ENCODE measurements at places on chromosomes 1 and 21.

- DNase-seq = peak; percentile 49
Observed at GRCh38 chr1:1959840-1960479, 40.9 kb upstream of the TMEM52 start.

DNA sequence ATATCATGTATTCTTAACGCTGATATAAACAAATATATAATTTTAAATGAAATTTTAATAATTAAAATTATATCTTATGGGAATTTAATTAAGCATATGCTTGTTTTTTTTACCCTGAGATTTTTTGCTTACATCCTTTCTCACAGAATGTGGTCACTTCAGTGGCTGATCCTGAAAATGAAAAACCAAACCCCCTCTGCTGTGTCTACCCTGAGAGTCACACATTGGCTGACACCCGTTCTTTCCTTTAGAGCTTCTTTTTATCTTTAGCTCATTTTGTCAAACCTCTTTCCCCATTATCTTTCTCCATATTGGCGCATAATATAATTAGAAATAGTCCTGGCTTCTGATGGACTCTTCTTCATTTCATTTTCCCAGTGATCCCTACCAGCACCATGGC, 10.8 kb upstream of the CACYBP start:
- DNase-seq = no peak

- DNase-seq = no peak
Observed at GRCh38 chr1:173093691-173094445, 43.1 kb upstream of the TNFSF18 start.

DNA sequence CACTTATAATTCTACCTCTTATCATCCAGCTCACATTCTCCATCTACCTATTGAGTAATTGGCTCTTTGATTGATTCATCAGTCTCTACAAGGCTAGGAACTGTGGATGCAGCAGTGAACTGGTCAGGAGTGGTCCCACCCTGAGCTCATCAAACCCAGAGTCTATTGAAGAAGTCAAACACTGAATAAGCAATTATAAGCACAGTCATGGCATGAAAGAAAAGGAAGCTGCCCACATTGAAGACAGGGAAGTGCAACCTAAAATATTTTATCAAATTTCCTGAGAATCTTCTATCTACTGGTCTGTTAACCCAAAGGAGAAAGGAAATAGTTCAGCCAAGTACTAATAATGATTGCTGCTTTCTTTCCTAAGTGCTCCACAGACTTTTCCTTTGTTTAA, 35.7 kb downstream of the ACP6 start:
- no peak for DNase-seq

- no peak for DNase-seq
Observed at GRCh38 chr1:97893844-97894243, 27.0 kb downstream of the DPYD start.

GRCh38 chr1:167016100-167016750, 27.1 kb downstream of the MAEL start:
- DNase-seq = no peak

DNA sequence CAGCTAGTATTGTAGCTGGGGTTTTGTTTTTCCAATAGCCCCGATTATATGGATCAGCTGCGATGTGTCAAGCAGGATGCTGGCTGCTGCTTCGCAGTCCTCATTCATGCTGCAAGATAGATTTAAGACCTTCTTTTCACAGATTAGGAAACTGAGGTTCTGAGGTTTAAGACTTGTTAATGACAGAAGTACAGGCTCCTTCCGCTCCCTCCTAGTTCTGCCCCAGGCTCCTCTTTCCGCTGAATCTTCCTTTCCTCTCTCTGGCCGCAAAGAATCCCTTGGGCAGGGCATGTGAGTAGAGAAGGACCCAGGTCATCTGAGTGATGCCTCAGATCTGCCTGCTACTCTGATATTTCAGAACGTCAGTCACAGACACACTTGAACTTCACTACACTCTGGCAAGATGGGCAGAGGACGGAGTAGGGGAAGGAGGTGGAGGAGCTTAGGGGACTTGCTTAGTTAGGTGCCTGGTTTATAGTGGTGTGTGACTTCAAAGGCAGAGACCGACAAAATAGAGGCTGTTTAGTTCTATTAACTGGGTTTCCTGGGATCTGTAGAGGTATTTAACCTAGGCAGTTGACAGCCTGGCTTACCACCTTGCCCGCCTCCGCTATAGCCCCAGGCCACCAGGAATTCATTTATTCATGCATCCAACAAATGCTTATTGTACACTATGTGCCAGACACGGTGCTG, 4.2 kb downstream of the IGSF21 start:
- DNase-seq = no peak

GRCh38 chr1:116096013-116096618, 15.1 kb upstream of the MAB21L3 start:
- peak; percentile 10 for DNase-seq

- no peak for DNase-seq
Observed at GRCh38 chr1:178493301-178493741, 3.4 kb downstream of the CLEC20A start.

GRCh38 chr1:236465959-236466303, 57.9 kb upstream of the LGALS8 start:
- no peak for DNase-seq

DNA sequence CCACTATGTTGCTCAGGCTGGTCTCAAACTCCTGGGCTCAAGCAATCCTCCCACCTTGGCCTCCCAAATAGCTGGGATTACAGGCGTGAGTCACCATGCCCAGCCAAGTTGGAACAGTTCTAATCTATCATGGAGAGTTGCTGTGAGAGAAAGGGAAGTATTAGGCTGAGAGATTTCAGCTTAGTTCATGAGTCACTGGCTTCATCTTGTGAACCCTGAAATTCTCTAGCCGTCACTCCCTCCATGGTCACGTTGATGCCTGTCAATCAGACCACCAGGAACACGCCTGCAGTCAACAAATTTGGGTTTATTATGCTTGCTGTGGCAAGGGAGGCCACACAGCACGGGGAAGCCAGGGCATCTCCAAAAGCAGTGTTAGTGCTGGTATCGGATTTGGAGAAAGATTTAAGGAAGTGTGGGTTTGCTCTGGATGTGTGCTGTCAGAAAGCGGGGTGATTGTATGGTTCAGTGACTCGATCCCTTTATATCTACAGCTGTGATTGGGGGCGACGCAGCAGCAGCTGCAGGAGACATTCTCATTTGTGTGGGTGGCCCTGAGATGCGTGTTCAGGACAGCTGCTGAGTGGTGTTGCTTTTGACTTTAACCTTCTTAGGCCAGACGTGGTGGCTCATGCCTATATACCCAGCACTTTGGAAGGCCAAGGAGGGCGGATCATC, 18.7 kb downstream of the UQCRHL start:
- peak; percentile 78 for DNase-seq

DNA sequence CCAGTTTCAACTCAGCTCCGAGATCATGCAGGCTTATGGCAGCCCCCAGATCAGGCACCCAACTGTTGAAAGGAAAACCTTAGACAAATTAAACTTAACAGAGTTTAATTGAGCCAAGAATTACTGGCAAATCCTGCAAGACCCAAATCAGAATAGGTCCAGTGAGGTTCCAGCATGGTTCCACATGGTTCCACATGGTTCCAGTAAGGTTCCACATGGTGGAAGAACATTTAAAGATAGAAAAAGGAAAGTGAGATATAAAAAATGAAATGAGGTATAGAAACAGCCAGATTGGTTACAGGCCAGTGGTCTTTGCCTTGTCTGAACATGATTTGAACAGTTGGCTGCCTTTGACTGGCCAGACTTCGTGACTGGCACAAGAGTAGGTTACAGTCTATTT, 288.8 kb upstream of the LRRC7 start:
- DNase-seq = no peak

DNA sequence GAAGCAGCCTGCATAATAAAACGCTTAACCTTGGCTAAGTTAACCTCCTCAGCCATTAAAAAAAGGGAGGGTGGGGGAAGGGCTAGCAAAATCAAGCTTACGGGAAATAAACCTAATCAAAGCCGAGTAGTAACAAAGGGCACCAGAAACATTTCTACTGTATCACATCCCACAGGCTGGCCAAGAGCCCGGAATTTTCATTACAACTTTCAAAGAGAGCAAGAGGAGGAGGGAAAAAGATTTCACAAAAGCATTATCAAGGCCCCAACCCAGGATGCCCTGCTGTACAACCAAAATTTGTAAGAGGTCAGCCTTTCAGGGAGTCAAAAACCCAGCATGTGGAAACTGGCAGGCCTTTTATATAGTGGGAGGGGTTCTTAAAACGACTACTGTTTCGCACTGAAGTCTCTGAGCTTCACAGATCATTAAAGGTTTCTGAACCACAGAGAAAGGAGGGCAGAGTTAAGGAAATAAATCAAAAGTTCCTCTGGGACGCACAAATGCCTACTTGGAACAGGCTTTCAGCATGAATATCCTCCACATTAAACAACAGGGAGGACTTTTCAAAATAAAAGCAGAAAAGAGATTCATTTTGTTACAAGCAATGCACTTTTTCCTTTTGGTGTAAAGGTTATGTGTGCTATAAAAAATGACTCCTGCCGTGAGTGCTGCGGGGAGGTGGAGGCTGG, 90.4 kb downstream of the SLC45A1 start:
- DNase-seq = peak; percentile 20

GRCh38 chr1:175539986-175540385, 203.4 kb downstream of the TNR start:
- peak; percentile 48 for DNase-seq

DNA sequence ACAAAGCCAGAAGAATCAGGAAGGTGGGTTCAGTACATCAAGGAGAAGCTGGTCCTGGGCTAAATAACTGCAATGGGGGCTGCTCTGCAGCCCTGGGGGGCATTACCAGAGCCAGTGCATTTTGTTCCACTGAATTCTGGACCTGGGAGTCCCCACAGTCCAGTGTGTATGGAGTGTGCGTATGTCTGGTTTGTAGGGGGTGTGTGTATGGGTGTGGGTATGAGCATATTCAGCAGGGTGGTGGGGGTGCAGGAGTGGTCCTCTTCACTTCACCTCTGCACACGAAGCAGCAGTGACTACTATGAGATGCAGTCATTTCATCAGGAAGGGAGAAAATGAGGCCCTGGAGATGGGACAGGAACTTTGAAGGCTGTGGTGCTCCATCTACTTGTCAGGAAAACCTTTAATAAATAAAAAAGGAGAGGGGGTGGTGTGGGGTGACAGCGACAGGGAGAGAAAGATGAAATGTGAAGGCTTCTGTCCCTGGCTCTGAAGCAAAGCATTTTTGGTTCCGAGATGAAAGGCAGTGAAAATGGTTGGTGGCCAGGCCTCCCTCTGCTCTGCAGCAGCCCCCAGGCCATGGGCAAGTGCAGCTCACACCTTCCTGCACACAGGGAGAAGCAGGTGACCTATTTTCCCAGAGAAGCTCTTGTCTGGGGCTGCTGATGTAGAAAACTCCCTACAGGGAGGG, 121.5 kb upstream of the CACHD1 start:
- no peak for DNase-seq

- no peak for DNase-seq
Observed at GRCh38 chr21:37415939-37416338, 49.4 kb downstream of the DYRK1A start.

DNA sequence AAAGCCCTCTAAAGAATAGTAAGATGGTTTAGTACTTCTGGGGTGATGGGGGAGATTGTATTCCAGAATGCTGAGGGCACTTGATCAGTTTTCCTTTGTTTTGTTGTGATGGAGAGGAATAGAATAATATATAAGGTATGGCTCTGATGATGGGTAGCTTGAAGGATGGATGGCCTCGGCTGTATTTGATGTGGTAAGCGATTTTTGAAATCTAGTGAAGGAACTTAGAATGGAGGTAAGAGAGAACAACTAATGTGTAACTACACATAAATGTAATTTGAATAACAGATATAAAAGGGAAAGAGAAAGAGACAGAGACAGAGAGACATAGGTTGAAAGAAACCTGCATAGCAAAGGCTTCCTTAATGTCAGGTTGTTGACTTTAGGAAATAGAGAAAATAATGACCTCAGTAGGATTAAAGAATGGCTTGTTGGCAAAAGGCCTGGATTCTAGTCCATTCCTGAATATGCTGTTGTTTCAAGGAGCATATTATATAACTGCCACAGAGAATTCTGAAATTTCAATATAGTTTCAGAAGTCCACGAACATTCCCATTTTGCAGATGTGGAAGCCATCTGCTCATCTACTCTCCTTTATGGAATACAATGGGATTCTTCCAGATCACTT, 58.7 kb downstream of the NIBAN1 start:
- no peak for DNase-seq

Data from mesenchymal stem cell (in vitro differentiated cells and primary cell).